Cardiac septum (tissue), 1 donor: ENCODE measurements at places on chromosomes 3 and 15. TPM values are rescaled to one million over a fixed set of nuclear protein-coding genes. Genes with fewer than 3 reads are reported as not detected.

The CCR9 gene
- total RNA-seq = not detected

The COPB2 gene
- total RNA-seq = 87.0 TPM

The MESP2 gene
- total RNA-seq = 0.19 TPM

The DNAJA4 gene
- total RNA-seq = 150 TPM

The P2RY1 gene
- 4.8 TPM for total RNA-seq

The THPO gene
- total RNA-seq = 0.48 TPM

- DNase-seq = no peak
These were observed 32.2 kb upstream of the TAMM41 start for GRCh38 chr3:11878837-11879236.

GRCh38 chr15:98381446-98381845, 266.9 kb upstream of the IGF1R start:
- no peak for DNase-seq

- DNase-seq = no peak
These were observed 145.6 kb downstream of the LSAMP start for GRCh38 chr3:116299646-116300081.

GRCh38 chr3:66889750-66890494, 108.2 kb upstream of the KBTBD8 start:
- DNase-seq = no peak

DNA sequence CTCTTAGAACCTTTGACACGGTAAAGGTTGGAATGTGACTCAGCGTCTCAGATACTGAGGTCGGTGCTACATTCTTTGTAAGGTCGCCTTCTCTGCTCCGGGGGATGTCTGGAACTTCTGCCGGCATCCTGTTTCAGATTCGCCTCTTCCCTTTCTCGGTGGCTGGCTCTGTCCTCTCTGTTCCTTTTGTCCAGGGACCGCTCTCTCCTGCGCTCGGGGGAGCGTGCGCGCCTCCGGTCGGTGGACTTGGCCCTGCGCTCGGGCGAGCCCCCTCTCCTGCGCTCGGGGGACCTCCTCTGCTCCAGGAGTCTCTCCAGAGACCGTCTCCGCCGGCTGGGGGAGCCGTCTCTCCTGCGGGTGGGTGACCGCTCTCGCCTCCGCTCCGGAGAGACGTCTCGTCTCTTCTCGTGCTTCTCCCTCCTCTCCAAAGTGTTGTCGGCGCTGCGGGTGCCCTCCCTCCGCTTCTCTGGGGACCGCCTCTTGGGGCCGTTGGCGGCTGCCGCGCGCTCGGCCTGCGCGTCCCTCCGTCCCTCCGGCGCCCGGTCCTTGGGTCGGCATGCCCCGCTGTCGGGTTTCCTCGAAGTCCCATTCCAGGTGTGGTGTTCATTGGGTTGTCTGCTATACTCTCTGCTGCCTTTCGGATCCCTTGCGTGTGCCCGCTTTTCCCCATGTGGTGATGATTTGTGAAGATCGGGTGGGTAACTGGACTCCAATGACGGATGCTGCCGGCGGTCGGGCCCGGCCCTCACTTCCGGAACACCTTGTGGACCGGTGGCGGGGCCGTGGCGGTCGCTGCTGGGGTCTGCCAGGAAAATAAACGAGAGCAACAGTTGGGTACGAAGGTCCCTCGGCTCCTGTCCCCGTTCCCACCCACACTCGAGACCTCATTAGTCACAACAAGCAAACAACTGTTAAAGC, 668.8 kb upstream of the ADAMTS9 start:
- no peak for DNase-seq

GRCh38 chr15:86802244-86802643, 722.6 kb downstream of the AGBL1 start:
- no peak for DNase-seq

GRCh38 chr3:88586121-88586640, 436.4 kb downstream of the C3orf38 start:
- DNase-seq = no peak

- DNase-seq = no peak
These were observed 9.4 kb downstream of the GPR156 start for GRCh38 chr3:120275618-120276017.

DNA sequence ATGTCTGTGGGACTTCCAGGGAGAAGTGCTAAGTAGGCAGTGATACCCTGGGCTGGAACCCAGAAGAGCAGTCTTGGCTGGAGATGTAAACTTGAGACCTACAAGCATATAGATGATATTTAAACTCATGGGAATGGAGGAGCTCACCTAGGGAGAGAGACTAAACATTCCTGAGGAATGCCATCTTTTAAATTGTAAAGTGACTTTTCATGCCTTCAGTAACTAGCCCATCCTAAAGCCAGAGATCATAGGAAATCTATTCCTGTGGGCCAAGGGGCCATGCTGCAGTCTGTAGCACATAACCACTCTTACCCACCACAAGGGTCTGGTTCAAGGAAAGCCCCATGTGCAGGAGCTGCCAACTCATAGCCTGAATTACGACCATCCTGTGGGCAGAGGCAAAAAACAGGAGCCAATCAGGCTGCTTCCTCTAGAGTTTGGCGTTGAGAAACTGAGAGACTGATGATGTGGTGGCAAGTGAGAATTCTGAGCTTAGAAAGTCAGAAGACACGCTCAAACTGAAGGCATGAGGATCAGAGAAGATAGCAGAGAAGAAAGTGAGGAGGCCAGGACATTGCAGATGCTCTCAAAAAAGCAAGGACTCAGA, 37.5 kb downstream of the CTDSPL start:
- no peak for DNase-seq

GRCh38 chr3:195186041-195186709, 84.8 kb downstream of the XXYLT1 start:
- no peak for DNase-seq

GRCh38 chr3:42130007-42130328, 38.8 kb downstream of the TRAK1 start:
- no peak for DNase-seq

GRCh38 chr3:14412831-14413380, 10.5 kb downstream of the SLC6A6 start:
- no peak for DNase-seq

DNA sequence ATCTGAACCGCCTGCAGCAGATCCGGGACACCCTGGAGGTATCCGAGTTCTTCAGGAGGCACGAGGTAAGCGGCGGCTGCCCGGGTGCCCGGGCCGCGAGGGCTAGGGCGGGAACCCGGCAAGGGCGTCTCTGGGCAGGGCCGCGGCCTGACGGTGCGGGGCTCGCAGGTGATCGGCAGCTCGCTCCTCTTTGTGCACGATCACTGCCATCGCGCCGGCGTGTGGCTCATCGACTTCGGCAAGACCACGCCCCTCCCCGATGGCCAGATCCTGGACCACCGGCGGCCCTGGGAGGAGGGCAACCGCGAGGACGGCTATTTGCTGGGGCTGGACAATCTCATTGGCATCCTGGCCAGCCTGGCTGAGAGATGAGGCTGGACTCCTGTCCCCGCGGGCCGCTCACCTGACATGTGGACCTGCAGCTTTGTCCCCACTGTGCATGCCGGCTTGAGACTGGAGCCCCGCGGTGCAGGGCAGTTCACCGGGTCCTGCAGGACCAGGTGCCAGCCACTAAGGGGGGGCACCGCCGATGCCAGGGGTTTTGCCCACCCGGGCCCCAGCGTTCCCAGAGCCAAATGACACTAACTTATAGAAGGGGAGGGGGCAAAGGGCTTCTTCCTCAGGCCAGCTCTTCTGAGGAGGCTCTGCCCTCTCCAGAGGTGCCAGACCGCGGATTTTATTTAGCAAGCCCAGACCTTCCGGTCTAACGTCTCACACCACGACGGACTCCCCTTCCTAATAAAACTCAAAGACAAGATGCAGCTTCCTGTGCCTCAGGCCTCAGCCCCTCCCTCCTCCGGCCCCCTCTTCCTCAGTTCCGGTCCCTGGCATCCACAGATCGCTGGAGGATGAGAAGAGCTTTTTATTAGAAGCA, 9.4 kb downstream of the ITPKA start:
- DNase-seq = no peak

- no peak for DNase-seq
These were observed 1.9 kb downstream of the C3orf22 start for GRCh38 chr3:126556637-126557414.

DNA sequence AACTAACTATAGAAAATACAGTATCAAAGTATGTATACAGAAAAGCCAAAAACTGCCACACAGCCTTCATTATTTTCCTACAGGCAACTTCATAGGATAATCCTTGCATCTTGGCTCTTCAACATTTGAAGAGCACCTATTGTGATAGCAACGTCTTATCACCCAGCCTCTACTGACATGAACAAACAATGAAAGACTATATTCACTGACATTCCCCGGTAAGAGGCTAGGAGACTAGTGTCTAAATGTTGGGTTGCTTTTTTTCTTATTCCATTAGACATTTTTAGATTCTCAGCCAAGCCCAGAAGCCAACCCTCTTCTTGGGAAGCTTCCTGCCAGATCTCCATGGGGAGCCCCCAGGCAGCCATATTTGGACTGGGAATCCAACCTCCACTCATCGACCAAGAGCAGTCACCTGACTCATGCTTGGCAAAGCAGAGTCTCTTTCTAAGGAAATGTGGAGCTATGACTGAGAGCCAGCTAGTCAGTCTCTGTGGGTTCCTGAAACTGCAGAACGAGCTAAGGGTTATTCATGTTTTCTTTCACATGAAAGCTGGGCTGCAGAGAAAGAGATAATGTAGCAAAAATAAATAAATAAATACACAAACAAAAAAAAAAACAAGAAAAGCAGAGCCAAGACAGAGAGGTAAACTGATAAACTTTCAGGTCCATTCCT, 227.5 kb downstream of the MAGI1 start:
- no peak for DNase-seq

- DNase-seq = no peak
These were observed 119.3 kb upstream of the CHD2 start for GRCh38 chr15:92780843-92781242.

GRCh38 chr3:24985668-24986067, 442.4 kb upstream of the RARB start:
- DNase-seq = no peak

- no peak for DNase-seq
These were observed 288.6 kb downstream of the CLSTN2 start for GRCh38 chr3:140223631-140224030.

GRCh38 chr3:53483821-53484220, 10.6 kb upstream of the CACNA1D start:
- no peak for DNase-seq

- no peak for DNase-seq
These were observed 122.0 kb upstream of the PROK2 start for GRCh38 chr3:71906976-71907375.

DNA sequence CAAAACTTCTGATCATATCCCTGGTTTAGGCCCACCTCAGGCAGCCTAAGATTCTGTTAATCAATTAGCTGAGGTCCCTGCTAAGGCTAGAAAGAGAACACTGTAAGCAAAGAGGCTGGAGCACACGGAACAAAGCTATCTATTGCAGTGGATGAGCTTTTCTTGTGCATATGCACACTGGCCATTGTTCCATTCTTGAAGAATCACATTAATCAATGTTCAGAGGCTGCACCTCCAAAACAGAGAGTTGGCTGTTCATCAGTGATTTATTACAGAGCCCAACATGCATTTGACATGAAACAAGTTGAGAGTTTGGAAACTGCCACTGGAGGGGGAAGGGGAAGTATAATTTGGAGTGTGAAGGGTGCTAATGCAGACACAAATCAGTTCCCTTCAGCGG, 873.0 kb downstream of the ROBO1 start:
- DNase-seq = no peak

- no peak for DNase-seq
These were observed 23.5 kb downstream of the KLHL25 start for GRCh38 chr15:85771271-85771670.

DNA sequence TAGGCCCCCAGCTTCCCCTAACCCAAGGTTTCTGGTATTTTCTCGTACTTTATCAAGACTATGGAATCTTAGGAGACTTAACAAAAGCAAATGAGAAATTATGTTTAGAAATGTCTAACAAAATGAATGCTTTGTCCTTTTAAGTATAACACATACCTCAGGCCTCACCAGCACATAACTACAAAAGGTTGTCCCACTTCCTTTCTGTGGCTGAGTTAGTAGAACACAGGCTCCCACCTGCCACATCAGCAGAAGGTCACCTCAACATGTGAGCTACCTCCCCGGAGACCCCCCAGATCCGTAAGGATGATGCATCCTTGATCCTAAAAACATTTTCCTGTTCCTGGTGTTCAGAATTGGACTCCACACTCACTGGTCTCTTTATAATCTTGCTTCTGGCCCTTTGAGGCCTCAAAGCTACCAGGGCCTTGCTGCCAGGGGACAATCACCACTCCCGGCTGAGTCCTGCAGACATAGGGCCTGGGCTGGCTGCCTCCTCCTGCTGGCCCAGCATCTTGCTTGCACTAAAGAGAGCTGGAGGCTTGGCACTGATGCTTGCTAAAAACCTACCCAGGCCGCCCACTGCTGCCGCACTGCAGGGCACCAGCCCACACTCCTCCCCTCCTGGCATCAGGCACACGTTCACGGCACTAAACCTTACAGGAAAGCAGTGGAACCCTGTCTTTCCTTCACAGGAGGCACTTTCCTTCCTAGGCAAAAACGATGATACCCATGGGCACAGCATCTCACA, 2.9 kb downstream of the CCRL2 start:
- DNase-seq = no peak

DNA sequence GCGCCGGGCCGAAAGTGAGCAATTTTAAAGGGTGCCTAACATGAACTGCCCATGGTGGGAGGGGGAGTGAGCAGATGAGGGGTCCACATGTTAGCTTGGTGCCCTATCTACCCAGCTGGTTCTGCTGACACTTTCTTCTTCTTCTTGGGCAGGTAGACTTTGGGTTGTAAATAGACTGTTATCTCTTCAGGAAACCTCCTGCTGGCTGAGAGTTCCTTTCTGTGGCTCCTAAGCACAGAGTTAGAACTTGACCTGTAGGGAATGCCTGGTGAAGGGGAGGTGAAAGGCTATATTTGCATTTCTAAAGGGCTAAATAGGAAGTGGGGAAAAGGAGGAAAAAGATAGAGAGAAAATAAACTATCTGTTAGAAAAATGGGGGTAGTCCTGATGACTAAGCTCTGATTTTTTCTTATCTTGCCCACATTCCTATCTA, 521.4 kb upstream of the TGFBR2 start:
- DNase-seq = no peak

DNA sequence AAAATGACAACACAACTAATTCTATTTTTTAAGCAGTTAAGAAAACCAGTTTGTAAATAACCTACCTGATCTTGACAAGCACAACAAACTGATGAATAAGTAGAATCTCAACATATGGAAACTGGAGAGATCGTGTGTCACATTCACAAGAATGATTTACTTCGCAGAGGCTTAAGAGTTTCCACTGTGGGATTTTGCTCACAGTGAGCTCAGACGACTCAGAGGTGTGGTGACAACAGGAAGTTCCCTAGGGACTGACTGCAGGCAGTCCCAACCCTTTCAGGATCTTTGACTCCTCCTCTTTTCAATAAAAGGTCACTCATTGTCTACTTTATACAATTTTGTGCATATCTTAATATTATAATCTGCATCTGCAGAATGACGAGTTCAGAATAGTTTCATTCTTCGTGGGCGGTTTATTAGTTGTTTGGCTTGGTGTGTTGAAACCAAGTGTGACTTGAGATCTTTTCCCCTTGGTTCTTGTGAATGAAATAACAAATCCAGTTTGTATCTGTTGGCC, at the start of gene LIPH:
Gene LIPH (minus strand): TSS at position 231 of the 520 bp plus-strand sequence. CDS start 117 bp downstream, at position 114.
- peak; percentile 1 for DNase-seq

- no peak for DNase-seq
These were observed 89.5 kb downstream of the SMARCC1 start for GRCh38 chr3:47692158-47692557.
